ENCODE measurements at places on chromosomes 4 and X. TPM values are rescaled to one million over a fixed set of nuclear protein-coding genes. Genes with fewer than 3 reads are reported as not detected.

DNA sequence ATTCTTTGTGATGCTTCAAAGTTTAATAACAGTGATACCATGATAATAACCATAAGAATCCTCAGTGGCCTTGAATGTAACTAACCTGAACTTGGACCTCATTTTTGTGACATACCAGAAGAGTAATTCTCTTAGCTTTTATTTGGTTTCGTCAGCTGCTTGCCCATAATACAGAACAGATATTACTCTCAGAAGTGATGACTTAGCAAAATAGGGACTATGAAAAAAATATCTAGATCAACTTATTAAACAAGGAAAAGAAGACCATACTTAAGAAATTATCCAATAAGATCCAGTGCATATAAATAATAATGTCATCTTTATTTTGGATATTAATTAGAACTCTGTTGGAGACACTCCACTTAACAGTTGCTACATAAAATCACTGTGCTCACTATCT, 236.9 kb upstream of the GPC4 start:
- no peak for DNase-seq
- H3K4me3 ChIP-seq = no peak overlapping the region
- H3K27ac ChIP-seq = no peak overlapping the region
- H3K4me1 ChIP-seq = peaks cover 11% of the 10 kb centered on the region

- no peaks in the 10 kb centered on the region for H3K4me1 ChIP-seq
- H3K27me3 ChIP-seq = no peaks in the 10 kb centered on the region
Measured at GRCh38 chr4:163558539-163559044, 64.1 kb downstream of the TMA16 start.

GRCh38 chr4:38819569-38819968, 15.0 kb upstream of the TLR1 start:
- no peaks in the 10 kb centered on the region for H3K27me3 ChIP-seq
- H3K36me3 ChIP-seq = no peaks in the 10 kb centered on the region
- H3K4me1 ChIP-seq = peaks cover 16% of the 10 kb centered on the region
- H3K27ac ChIP-seq = no peak overlapping the region
- H3K4me3 ChIP-seq = no peak overlapping the region

DNA sequence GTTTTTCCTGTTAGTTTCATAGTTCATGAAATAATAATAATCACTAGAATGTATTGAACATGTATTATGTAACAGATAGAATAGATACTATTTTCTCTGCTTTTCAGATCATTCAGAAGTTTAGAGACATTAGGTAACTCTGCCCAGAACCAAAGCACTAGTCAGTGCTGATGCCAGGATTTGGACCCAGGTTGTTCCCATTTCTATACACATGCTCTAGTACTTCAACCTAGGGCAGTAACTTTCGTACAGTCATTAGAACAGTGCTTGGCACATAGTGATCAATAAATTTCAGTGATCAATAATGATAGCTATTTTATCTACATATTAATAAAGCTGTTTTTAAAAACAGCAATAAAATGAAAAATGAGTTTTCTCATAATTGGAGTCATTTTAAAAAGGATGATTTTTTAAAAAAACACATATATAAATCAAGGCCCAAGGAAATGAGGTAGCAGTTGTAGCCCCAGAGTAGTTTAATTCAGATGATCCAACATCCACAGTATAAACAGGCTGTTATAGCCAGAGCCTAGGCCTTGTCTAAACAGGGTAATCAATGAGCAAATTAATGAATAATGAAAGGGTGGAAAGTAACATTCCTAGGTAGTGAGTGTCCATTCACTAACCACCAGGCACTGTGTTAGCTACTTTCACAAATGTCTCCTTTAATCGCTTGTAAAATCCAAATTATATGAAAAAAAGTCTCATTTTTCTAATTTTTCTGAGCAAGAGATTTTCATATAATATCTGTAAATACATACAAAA, 25.6 kb downstream of the TXK start:
- H3K4me3 ChIP-seq = no peak overlapping the region
- H3K36me3 ChIP-seq = no peaks in the 10 kb centered on the region
- DNase-seq = no peak

DNA sequence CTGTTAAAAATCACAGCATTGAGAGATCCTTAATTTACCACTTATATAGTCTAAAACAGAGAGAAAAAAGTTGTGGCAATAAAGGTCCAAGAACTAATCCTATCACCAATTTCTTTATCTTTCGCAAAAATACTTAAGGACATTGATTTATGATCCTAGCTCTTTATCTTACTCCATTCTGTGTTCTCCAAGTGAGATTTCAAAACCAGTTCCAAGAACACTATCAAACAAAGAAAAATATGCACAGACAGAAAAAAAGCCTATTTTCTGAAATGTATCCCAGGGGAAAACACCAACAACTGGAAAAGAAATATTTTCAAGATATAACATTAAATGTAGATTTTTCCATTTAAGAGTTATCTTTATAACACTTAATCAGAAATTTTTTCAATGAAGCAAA, 172.8 kb downstream of the APBB2 start:
- no peak for DNase-seq
- no peak overlapping the region for H3K4me3 ChIP-seq
- H3K4me1 ChIP-seq = no peaks in the 10 kb centered on the region
- H3K36me3 ChIP-seq = no peaks in the 10 kb centered on the region

DNA sequence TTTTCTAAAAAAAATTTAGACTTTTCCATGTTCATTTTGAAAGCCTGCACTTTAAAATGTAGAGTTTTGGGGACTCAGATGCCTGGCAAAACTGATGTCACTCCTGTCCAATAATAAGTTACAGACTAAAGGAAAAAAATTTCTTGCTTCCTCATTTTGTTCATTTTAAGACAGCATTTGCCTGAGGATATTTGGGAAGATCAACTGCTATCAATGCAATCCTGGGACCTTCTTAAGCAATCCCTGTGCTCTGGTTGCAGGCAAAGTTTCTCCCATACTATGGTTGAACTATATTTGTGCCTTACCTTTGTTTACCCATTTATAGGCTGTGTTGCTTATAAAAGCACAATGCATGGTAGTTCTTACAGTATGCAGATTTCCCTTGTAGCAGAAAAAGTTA, 280.4 kb downstream of the CFAP47 start:
- H3K4me1 ChIP-seq = no peaks in the 10 kb centered on the region
- H3K27me3 ChIP-seq = no peaks in the 10 kb centered on the region
- no peak overlapping the region for H3K27ac ChIP-seq
- no peak overlapping the region for H3K4me3 ChIP-seq
- no peak for DNase-seq
- H3K36me3 ChIP-seq = no peaks in the 10 kb centered on the region

DNA sequence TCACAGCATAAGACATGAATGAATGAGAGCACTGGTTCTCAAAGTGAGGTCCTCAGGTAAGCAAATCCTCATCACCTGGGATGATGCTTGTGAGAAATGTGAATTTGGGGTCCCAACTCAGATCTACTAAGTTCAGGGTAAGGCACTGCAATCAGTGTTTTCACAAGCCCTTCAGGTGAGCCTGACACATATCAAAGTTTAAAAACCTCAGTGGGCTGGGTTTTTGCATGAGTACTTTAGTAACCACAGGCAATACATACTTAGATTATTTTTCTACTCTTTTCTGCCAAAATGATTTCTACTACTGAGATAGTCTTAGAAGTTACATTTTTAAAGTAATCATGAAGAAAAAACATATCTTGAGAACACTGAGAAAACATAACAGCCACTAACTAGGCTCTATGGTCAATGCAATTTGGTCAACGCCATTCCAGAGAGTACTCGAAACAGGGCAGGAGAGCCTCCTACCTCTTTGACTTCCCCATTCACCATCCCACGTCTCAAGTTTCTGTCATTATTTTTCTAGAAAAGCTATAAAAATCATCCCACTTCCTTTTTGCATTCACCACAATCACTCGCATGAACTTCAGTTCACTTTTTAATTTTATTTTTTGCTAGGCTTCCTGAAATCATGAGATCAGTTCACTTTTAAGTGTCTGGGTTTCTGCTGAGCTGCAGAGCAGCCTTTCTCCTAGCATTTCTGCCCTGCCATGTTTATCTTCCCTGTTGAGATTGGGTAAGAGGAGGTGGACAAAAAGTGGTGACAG, 73.8 kb downstream of the MFAP3L start:
- H3K4me3 ChIP-seq = no peak overlapping the region
- no peaks in the 10 kb centered on the region for H3K4me1 ChIP-seq
- DNase-seq = no peak
- no peaks in the 10 kb centered on the region for H3K36me3 ChIP-seq
- H3K27ac ChIP-seq = no peak overlapping the region

- H3K4me1 ChIP-seq = no peaks in the 10 kb centered on the region
- no peaks in the 10 kb centered on the region for H3K36me3 ChIP-seq
- no peak overlapping the region for H3K27ac ChIP-seq
- H3K27me3 ChIP-seq = no peaks in the 10 kb centered on the region
- H3K4me3 ChIP-seq = no peak overlapping the region
- DNase-seq = no peak
Measured at GRCh38 chr4:67580577-67580976, 22.1 kb downstream of the STAP1 start.

DNA sequence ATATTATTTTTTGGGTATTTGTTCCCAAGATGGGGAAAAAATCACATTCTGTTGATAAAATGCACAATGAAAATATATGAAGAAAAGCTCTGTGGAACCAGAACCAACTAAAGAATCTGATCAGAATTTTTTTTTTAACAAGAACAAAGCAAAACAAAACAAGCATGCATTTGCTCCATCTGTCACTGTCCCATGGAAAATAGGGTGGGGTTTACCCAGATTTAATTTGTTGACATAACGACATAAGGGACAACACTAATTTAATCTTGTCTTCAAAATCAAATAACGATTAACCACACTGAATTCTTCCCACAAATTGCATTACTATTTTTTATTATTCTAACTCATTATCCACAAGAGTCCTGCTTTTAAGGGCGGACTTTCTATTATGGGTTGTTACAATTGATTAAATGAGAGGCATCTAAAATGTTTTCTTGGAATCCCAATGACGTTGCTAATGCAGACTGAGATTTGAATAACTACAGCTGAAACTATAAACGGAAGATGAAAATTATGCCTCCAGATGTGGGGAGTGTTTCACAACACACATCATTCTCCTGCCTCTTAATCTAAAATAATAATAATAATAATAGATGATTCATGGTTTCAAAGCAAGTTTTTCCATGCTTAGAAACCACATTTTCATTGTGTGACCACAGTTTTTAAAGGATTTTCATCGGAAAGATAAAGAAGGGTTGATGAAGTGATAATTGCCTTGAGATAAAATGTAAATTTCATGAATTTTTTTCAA, 307.0 kb upstream of the CPEB2 start:
- DNase-seq = no peak
- no peak overlapping the region for H3K27ac ChIP-seq
- H3K4me3 ChIP-seq = no peak overlapping the region
- no peaks in the 10 kb centered on the region for H3K36me3 ChIP-seq

GRCh38 chr4:99383833-99384392, 31.4 kb upstream of the ADH1C start:
- no peaks in the 10 kb centered on the region for H3K27me3 ChIP-seq
- H3K4me1 ChIP-seq = no peaks in the 10 kb centered on the region
- no peak overlapping the region for H3K4me3 ChIP-seq

The TMPRSS11E gene
- not detected for total RNA-seq

The SYNPO2 gene
- total RNA-seq = 177 TPM

The CTSO gene
- total RNA-seq = 8.7 TPM
